ENCODE measurements at places on chromosomes 5 and 9. TPM values are rescaled to one million over a fixed set of nuclear protein-coding genes. Genes with fewer than 3 reads are reported as not detected.

- no peak for DNase-seq
Measured at GRCh38 chr9:71647094-71647591, 121.2 kb downstream of the CEMIP2 start.

DNA sequence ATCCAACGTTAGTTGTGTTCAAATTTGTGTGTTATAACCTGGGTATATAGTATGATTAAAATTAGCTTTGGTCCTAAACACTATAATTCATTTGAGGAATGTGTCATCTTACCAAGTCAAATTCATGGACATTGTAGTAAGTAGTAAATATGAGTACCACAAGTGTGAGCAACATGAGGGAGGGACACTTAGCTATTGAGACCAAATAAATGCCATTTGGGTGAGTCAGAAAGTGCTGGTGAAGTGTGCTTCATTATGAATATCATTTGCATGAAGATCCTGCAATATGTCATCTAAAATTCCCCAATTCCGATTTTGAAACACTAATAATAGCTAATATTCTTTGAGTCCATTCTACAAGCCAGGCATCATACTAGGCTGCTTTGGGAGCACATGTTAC lies 336.7 kb upstream of the KIF2A start:
- DNase-seq = no peak

Gene RANBP3L
- not detected for total RNA-seq

Gene RMI1
- 3.3 TPM for total RNA-seq

DNA sequence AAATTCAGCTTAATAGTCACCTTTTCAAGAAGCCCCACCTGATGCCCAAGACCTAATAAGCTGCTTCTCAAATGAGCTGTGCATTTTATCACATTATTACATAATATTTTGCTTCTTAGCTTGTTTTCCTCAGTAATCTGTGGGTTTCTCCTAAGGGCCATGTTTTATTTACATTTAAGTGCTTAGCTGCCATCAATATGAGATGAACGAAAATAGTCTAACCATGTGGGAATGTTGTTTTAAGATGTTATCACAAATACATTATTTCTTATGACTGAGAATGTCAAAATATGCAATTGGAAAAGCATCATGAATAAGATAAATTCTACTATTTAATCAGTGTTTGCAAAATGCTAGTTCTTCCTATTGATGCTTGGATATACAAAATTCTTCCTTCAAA lies 10.1 kb downstream of the ARRDC3 start:
- DNase-seq = no peak

GRCh38 chr9:88370346-88370745 lies 17.9 kb upstream of the SPIN1 start:
- DNase-seq = no peak

DNA sequence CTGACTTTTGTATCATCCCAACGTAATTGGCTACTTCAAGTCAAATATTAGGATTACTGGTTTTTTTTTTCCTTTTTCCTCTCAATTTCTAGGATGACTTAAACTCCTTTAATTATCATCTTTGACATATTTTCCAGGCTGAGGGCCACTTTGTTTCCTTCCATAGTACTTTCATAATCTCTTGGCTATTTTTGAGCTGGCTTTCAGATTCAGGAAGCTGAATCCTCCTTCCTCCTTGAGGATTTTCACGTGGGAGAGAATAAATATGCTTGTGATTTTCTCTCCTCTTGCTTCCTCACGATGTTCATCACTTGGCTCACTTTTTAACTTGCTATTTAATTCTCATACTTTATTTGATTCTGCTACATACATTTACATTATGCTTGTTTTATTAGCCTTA lies 88.1 kb downstream of the ITGA1 start:
- DNase-seq = no peak

DNA sequence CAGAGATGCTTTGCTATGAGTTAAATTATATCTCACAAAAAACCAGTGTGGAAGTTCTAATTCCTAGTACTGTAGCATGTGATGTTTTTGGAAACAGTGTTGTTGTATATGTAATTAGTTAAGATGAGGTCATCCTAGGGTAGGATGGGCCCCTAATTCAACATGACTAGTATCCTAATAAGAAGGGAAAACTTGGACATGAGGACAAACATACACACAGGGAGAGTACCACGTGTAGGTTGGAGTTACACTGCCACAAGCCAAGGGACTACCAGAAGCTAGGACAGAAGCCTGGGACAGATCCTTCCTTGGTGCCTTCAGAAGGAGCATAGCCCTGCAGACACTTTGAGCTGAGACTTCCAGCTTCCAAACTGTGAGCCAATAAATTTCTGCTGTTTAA lies 234.2 kb downstream of the MCTP1 start:
- no peak for DNase-seq

Gene NOTCH1
- 27.0 TPM for total RNA-seq

GRCh38 chr9:129242191-129242941 lies 64.3 kb upstream of the IER5L start:
- DNase-seq = no peak

Gene PCDHGB7
- total RNA-seq = 3.3 TPM

Gene ARHGEF39
- 0.95 TPM for total RNA-seq

Measured in pancreas (tissue), 10 donors.